Stimulated activated CD4-positive, alpha-beta T cell treated with anti-CD3 and anti-CD28 coated beads, Interleukin-1b, Interleukin-23, amount 100 ng/mL, for 1 hour (primary cell): ENCODE measurements at places on chromosomes 16 and 17.

DNA sequence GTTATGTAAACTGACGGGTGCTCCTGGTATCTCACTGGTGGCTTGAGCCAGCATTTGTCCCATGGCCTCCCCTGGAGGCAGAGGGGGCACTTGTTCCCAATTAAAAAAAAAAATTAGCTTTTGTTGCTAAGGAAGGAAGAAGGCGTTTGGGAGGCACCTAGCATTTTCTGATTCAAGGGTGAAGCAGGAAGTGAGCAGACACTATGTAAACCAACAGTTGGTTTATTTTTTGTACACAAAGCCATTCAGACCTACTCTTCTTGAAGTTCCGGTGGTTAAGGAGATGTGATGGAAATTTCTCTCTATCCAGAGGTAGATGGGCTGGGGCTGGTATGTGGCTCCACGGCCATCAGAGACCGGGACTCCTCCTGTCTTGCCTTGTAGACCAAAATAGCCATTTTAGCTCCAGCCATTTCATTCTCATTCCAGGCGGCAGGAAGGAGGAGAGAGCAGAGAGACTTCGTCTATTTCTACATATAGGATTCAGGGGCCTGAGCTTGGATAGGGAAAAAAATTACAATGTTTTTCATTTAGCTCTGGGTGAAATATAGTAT lies 103.0 kb downstream of the SNX29 start:
- DNase-seq, result no peak

DNA sequence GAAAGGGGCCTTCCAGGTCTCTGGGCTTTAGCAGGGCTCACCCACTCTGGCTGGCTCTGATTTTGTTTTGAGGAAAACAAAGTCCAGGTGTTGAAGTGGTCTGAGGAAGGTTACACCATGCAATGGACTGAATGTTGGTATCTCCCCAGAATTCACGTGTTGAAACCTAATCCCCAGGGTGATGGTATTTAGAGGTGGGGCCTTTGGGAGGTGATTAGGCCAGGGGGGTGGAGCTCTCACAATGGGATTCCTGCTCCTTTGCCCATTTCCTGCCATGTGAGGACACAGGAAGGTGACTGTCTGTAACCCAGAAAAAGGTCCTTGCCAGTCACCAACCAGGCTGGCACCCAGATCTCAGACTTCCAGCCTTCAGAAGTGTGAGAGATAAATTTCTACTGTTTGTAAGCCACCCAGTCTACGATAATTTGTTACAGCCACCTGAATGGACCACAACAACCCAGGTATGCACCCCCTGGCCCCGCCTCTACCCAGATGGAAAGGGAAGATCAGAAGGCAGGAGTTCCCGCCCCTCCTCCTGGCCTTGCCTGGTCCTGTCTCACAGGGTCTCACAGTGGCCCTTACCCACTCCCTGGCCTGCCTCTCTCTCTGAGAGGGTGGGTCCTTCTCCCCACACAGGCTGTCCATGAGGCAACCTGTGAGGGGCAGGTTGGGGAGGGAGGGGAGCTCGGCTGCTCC lies 32.0 kb downstream of the LRRC75A start:
- no peak for DNase-seq

DNA sequence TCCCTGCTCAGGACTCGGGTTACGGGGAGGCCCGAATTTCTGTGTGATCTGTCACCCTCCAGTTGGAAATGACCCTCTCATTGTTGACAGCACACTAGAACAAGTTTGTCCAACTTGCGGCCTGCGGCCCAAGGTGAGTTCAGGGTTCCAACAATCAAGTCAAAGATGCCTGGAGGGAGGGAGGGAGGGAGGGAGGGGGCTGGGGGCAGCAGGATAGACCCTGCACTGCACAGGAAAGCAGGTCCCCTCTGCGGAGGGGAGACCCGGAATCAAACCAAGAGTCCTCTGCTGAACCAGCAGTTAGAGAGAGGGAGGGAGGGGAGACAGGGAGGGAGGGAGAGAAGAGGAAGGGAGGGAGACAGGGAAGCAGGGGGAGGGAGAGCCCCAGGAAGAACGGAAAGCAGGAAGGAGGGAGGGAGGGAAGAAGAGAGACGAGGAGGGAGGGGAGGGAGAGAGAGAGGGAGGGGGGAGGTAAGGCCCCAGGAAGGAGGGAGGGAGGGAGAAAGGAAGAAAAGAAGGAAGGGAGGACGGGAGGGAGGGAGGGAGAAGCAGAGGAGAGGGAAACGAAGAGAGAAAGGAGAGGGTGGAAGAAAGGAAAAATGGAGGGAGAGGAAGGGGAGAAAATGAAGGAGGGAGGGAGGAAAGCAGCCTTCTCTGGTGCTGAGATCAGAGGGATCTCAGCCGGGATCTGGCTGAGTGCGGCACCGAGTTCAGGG lies 96.7 kb upstream of the CDH5 start:
- no peak for DNase-seq

GRCh38 chr17:60792250-60792898 lies 114.7 kb downstream of the BCAS3 start:
- DNase-seq, result no peak

GRCh38 chr16:8961811-8962390 lies 1.8 kb downstream of the USP7 start:
- DNase-seq, result no peak

DNA sequence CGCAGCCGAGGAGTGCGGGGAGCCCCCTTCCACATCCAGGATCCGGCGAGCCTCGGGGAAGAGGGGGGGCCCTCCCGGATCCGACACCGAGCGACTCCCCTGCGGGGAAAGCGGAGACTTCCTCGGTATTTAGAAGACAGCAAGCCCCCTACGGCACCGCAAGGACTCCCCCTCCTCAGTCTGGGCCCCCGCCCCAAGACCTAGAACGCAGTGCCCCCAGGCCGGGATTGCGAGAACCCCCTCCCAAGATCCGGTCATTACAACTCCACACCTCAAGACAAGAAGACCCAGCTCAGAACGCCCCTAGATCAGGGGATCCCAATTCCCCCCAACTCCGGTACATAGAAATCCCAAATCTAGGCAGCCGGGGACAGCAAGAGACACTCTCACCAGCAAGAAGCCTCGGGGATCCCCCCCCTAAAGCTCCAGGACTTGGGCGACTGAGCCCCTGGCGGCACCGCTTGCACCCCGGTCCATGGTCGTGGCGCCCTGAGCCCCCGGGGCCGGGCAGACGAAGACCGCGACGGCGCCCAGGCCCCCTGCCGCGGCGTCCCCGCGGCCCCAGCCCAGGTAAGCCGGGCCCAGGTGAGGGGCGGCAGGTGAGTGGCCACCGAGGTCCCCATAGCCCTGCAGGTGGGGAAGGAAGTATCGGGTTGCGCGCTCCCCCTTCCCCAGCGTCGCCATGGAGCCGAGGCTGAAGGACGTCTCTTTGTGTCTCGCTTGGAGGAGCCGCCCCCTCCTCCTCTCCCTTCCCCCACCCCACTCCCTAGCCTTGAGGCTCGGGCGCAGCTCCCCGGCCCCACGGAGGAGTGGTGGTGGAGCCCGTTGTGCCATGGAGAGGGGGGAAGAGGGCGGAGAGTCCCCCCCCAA lies 641 bp downstream of the SBK1 start:
- no peak for DNase-seq

- DNase-seq, result peak; percentile 8
Observed at GRCh38 chr17:21511363-21512195, 135.4 kb downstream of the KCNJ12 start.

DNA sequence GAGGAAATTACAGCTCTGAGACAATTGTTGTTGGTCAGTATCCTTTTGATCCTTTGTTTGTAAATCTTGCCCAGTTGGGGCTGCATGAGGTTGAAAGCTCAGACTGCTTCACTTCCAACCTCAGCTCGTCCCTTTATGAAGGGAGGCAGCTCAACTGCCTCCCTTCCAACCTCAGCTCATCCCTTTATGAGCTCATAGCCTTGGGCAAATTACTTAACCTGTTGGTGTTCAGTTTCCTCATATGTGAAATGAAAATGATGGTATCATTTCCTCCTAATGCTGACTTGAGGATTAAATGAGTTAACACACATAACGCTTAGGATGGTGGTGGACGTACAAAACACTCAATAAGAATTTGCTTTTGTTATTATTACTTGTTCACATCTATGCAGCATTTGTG lies 265.1 kb downstream of the CDH13 start:
- no peak for DNase-seq
